ENCODE measurements at places on chromosomes 3 and 15. TPM values are rescaled to one million over a fixed set of nuclear protein-coding genes. Genes with fewer than 3 reads are reported as not detected.

DNA sequence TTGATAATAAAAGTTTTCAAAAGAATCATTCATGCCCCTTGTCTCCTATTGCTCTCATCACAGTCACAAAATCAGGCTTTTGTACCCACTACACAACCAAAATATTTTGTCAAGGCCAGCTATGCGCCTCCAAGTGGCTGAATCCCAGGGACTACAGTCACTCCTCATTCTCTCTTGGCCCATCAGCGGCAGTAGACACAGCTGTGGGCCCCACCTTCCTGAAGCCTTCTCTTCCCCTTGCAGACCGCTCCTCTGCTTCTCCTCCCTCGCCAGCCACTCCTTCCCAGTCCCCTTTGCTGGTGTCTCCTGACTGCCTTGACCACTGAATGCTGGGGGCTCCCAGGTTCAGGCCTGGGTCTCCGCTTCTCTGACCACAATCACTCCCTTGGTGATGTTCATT is 52.1 kb downstream of the LSM3 start:
- DNase-seq, result no peak

GRCh38 chr15:92413510-92413909 is 19.8 kb downstream of the ST8SIA2 start:
- DNase-seq, result no peak

Gene CTXN2
- total RNA-seq, result not detected

- no peak for DNase-seq
Measured at GRCh38 chr3:49181351-49181750, 10.0 kb downstream of the KLHDC8B start.

DNA sequence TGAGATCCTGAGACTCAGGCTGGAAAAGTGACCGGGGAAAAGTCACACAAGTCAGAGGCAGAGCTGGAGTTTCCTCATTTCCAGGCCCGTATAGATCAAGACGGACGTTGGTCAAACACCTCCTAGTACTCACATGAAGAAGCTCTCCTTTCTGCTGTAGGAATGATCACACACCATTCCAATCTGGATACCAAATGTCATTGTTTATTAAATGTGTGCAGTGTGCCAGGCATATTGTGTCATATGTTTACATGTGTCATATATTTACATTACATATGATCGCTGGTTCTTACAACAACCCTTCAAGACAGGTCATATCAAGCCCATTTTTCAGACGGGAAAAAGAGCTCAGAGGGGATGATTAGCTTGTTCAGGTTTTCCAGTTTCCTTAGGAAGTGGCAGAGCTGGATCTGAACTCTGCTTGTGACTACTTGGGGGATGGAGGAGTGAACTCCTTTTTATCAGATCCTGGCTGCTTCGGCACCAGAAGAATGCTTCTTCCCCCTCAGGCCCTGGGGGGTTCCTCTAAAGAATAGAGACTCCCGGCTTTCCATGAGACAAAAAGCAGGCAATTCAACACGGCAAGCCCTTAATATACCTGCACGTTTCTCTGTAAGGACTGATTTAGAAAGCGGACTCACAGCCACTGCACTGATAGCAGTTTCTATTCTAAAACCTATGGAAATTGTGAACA is 41.9 kb downstream of the FAM43A start:
- no peak for DNase-seq

DNA sequence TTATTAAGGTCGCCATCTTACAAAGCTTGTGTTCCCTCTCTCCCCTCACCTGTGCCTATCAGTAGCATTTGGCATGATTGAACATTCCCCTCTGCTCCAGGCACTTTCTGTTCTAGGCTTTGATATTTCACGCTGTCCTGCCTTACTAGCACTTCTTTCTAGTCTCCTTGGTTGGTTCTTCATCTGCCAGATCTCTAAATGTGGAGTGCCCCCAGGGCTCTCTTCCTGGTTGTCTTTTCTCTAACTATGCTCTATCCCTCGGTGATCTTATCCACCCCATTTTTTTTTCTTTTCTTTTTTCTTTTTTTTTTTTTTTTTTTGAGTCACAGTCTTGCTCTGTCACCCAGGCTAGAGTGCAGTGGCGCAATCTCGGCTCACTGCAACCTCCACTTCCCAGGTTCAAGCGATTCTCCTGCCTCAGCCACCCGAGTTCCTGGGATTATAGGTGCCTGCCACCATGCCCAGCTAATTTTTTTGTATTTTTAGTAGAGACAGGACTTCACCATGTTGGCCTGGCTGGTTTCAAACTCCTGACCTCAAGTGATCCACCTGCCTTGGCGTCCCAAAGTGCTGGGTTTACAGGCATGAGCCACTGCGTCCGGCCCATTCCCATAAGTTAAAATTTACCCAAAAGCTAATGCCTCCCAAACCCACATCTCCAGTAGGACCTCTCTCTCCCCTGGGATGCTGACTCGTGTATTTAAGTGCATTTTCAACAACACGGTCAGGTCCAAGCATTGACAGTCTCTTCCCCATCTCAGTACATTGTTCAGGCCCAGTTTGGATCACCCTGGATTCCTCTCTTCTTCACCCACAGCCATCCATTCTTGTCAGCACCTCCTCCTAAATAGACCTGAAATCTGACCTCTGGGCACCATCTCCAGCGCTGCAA is 5.2 kb downstream of the NUSAP1 start:
- DNase-seq, result no peak

Gene TMEM207
- not detected for total RNA-seq

DNA sequence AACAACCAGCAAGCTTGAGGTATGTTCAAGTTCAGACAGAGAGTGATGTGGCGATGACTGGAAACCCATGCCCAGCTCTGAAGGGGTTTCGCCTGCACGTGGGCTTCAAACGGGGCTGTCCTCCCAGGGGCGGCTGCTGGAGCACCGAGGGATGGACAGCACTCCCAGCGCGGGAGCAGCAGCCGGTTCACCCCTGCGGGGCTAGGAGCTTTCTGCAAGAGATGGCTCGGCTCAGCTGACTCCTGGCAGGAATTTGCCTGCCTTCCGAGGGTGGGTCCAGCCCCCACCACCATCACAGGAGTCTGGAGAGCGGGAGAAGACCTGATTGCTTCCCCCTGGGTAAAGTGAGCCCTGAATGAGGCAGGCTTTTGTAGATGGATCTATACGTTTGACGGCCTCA is 66.9 kb downstream of the ASB7 start:
- no peak for DNase-seq

Gene FOXB1
- total RNA-seq, result not detected

Gene NR2E3
- 0.80 TPM for total RNA-seq

- no peak for DNase-seq
Measured at GRCh38 chr3:139738697-139739096, 60.9 kb upstream of the NMNAT3 start.

- peak; percentile 59 for DNase-seq
Measured at GRCh38 chr3:195895078-195895860, 13.1 kb downstream of the TNK2 start.

DNA sequence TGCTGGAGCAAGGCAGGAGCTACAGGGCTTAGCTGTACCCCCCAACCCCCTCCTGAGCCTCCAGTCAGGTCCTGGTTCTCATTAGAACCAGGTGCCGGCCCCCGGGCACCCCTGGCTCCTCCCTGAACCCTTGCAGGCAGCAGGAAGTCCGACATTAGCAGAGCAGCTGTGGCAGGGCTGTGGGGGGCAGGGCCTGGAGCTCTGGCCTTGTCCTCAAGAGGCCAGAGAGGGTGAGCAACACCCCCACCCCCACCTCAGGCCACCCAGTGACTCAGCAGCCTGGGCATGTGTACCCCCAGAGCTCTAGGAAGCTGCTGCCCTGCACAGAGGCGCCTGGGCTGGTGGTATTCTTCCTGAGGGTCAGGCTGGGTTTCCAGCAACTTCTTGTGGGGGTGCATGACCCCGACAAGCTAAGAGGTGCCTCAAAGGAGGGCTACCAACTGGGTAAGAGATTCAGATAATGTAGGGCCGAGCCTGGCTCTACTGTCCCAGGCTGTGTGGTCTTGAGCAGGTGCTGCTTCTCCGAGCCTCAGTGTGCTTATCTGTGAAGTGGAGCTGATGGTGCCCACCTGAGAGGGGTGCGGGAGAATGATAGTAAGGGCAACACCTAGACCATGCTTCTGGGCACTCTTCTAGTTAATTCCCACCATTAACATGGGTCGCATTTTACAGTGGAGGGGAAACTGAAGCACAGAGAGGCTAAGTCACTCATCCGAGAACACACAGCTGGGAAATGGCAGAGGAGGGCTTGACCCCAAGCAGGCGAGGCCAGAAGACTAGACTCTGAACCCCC is 16.0 kb downstream of the H1-8 start:
- DNase-seq, result no peak

- no peak for DNase-seq
Measured at GRCh38 chr3:171789759-171790505, 20.4 kb downstream of the PLD1 start.

DNA sequence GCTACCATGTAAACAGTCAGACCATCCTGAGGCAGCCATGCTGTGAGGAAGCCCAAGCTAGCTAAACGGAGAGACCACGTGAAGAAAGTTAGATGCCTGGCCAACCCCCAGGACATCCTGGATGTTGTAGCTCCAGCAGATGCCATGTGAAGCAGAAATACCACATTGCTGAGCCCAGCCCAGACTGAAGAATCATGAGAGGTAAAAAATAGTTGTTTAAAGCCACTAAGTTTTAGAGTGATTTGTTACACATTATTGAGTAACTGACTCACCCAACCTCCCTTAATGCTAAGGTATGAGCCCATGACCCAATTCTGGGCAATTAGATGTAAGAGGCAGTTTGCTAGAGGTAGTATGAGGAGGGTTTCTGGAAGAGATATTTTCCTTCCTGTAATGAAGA is 200.5 kb downstream of the THRB start:
- DNase-seq, result no peak

- no peak for DNase-seq
Measured at GRCh38 chr3:105327662-105328337, 38.9 kb upstream of the ALCAM start.

DNA sequence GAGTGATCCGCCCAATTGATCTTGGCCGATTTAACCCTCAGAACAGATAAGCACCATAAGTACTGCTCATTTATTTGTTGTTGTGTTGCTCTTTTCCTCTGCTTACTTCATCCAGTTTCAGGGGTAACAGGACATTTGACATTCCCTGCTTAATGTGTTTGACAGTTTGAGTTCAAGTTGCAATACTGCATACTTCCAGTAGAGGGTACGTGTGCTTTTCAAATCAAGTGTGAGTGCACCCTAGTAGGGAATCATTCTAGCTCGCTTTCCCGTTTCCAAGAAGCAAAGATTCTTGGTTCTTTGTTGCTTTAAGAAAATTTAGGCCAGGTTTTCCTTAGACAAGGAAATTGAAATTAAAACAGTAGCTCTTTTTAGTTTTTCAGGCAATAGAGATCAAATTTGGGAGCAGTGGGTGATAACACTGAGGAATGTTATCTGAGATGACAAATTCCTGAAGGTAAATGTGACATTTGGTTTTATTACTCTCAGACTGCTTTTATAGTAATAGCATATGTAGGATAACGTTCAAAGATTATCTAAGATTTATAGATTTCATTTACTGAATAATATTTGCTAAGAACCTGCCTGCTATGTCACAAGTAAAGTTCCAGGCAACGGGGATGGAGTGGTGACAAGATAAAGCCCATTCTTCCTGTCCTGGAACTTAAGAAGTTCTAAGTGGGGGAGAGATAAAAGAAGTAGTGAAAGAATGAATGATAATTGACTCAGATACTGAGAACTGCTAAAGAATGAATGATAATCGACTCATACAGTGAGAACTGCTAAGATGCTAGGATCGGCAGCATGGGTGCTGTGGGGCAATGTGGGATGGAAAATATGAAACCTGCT is 73.3 kb downstream of the SYNPR start:
- peak; percentile 82 for DNase-seq

DNA sequence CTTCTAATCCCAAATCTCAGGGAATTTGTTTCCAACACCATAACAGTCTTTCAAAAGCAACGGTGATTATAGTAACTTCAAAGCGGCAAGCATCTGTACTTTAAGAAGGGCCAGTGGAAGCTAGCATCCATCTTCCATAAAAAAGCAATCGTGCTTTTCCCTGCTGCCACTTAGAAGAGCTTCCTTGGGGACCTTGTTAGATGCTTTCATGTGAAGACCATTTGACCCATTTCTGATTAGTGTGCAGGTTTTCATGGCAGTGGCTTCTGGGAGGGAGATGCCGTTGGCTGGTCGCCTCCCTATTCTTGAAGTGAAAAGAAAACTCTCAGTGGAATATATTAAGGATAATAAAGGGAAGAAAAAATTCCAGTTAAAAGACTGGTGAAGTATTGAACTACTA is 354.1 kb downstream of the ROBO2 start:
- DNase-seq, result no peak

Gene ABHD5
- 30.5 TPM for total RNA-seq

Gene RFTN1
- total RNA-seq, result 50.8 TPM

GRCh38 chr3:159654183-159655134 is 334.2 kb upstream of the IL12A start:
- no peak for DNase-seq

Gene LRRIQ4
- total RNA-seq, result not detected

GRCh38 chr15:76903251-76903681 is 1.9 kb downstream of the SCAPER start:
- peak; percentile 28 for DNase-seq

- no peak for DNase-seq
Measured at GRCh38 chr15:39857132-39857531, 62.9 kb downstream of the GPR176 start.

GRCh38 chr3:2937055-2937454 is 173.1 kb downstream of the IL5RA start:
- no peak for DNase-seq

DNA sequence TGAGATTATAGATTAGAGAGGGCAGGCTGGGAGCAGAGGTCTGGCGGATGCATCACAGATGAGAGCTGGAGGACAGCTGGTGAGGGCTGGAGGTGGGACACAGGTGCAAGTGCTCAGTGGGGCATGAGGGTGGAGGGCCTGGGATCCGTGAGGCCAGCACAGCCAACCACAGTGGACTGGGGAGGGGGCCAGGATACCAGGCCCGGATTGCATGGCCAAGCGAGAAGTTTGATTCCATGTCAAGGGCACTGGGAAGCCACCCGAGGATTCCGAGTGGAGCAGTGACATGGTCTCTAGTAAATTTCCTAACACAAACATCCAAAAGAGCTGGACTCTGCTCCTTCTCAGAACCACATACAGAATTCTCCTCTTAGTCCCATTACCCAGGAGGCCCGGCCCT is 44.0 kb upstream of the SLC41A3 start:
- DNase-seq, result peak; percentile 3

GRCh38 chr15:93029836-93030429 is 59.1 kb downstream of the RGMA start:
- no peak for DNase-seq

Gene TNNC1
- total RNA-seq, result 31.3 TPM

- peak; percentile 80 for DNase-seq
Measured at GRCh38 chr3:129690406-129690805, 83.9 kb upstream of the PLXND1 start.

Gene KCNH8
- 0.94 TPM for total RNA-seq

DNA sequence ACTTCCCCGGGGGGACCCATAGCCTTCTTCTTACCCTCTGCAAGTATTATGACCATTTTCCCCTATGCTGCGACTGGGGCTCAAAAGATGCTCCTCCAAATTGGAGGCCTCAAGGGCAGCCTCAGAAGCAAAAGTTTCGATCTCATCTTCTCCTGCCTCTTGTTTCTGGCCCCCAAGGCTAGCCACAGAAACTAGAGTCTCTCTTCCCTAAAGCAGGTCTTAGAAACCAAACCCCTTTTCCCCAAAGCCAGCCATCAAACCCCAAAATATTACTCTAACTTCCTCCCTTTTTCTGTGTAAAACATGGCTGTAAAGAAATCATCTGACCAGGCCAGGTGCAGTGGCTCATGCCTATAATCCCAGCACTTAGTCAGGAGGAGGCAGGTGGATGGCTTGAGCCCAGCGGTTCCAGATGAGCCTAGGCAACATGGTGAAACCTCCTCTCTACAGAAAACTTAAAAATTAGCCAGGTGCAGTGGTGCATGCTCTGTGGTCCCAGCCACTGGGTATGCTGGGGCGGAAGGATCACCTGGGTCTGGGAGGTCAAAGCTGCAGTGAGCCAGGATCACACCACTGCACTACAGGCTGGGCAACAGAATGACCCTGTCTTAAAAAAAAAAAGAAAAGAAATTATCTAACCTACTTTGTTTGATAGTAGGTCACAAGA is 36.7 kb upstream of the MFGE8 start:
- no peak for DNase-seq
